ENCODE measurements at places on chromosomes 5 and 9. TPM values are rescaled to one million over a fixed set of nuclear protein-coding genes. Genes with fewer than 3 reads are reported as not detected.

Gene CRAT
- total RNA-seq: 33.4 TPM

Gene MYMK
- total RNA-seq: not detected

Gene TRIO
- total RNA-seq: 42.0 TPM

Gene PTGES
- 9.1 TPM for total RNA-seq

DNA sequence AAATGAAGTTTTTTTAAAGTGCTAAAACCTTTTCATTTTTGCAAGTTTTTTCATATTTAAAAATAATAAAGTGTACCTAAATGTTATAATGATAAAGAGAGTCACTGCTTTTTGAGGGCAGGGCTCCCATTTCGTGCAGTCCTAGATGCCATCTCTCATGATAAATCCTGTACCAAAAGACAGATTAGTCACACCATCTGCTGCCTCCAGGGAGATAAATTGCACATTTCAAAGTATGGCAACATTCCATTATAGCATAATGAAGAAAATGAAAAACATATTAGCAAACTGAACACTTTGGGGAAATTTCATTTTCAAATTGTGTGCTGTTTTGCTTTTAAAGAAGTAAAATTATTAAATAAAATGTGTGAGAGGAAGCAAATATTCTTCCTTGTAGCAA, 257.2 kb downstream of the KIAA0825 start:
- ATAC-seq: no peak

DNA sequence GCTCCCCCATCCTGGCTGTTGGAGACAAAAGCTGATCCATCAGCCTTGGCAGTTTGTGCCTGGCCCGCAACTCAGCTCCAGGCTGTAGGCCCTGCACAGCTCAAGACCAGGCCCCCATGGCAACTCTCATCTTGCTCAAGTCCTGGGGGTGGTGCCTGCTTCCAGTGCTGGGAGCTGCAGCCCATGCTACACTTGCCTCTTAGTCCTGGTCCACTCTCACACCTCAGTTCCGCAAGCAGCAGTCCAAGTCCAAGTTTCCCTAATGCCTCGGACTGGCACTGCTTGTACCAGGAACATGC, 14.2 kb downstream of the AHRR start:
- ATAC-seq: no peak

DNA sequence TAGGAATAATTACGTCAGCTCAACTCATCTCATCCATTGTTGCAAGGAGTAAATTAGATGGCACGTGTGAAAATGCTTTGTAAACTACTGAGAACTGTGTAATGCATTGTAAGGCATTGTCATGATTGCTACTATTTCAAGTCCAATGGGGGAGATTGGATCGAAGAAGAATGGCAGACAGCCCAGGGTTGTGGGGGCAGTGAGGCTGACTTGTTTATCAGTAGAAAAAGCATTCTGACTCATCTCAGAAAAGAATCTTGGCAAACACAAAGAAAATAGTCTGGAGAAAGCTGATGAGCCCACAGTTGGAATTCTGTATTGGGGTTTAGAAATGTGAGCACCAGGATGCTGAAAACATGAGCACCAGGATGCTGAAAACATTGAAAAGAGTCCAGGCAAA, 28.0 kb upstream of the DAP start:
- ATAC-seq: no peak

DNA sequence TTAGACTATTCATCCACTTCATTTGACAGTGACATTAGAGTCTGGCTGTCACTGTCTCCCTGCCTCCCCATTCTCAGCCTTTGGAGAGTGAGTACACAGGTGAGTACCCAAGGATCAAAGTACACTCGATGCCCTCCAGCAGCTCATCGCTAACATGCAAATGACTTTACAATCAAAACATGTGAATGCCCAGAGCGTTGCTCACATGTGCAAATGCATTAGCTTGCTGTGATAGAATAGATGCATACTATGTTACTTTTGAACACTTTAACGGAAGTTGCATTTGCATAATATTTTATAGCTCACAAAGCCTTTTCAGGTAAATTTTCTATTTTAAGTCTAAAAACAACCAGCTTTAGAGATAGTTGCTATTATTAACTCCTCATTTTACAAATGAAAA, 107.6 kb downstream of the SYK start:
- no peak for ATAC-seq

DNA sequence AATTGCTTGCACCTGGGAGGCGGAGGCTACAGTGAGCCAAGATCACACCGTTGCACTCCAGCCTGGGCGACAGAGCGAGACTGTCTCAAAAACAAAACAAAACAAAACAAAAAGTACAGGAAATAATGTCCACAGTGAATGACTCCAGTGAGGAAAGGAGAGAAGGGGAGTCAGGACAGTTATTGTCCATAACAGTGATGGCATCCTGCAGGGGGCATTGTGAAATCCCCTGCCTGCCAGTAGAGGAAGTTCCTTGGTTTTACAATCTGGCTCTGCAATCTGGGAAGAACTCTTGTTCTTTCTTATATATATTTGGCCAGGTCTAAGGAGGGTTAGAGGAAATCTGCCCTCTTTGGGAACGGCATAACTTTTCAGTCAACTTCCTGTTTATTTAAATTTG, 8.2 kb downstream of the SH3GL2 start:
- ATAC-seq: no peak

- ATAC-seq: no peak
Observed at GRCh38 chr9:93320591-93321219, 130.8 kb upstream of the FAM120A start.

DNA sequence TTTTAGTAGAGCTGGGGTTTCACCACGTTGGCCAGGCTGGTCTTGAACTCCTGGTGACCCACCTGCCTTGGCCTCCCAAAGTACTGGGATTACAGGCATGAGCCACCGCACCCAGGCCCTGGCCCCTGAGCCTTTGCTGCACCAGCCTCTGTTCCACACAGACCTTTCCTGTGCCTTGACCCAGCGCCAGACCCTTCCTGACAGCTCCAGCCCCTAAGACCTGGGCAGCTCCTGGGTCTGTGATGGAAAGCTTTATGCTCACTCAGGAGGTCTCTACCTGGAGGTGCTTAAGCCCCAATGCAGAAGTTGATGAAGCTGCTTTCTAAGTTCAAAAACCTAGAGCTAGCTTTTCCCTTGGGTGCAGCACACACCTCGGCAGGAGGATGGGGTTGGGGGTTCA, 58.8 kb upstream of the NEK6 start:
- ATAC-seq: no peak

DNA sequence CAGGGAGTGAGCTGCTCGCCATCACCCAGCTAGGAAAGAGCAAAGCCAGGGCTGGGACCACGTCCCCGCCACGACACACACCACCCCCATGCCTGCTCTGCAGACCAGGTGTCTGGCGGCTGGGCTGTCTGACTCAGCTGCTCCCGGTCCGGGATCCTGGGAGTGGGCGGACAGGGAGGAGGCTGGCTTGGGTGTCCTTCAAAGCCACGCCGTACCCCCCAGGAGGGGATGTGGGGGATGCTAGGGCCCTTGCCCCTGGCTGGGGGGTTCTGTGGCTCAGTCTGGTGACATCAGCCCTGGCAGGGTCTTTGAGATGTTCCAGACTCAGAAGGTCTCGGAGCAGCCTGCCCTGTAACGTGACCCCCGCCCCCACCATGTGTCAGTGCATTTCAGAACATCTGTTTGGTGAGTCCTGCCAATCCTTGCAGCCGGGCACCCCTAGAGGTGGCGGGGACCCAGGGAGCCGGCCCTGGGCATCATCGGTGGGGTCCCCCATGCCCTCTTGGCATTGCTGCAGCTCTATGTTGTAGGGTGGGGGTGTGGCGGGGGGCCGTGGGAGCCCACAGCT, 62.3 kb downstream of the HMCN2 start:
- no peak for ATAC-seq

DNA sequence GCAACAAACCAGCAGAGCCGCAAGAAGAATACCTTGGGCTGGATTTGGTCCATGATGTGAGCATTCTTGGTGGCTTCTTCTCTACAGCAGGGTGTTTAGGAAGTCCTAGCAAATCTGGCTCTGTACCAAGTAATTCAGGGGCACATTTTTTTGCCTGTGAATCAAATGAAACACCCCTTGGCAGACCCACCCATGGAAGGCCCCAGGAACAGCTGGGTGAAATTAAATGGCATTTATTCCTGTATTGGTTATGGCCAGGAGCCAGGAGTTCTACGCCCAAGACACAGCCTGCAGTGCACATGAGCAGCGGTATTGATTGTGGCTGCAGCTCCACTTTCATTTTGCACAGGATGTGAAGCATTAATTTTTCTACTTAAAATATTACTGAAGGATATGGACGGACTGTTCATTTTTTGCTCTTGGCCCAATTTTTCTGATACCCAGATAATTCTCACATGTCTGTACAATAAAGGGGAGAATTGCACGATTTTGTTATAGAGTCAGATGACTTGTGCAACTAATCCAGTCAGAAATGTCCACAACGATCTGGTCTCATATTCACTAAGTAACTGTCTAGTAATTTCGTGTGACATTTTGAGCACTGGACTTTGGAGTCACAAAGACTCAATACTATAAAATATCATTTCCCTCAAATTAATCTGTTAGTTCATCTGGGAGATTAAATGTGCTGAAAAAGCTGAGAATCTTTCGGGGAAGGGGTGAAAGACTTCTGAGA, 120.7 kb upstream of the APC start:
- ATAC-seq: no peak

DNA sequence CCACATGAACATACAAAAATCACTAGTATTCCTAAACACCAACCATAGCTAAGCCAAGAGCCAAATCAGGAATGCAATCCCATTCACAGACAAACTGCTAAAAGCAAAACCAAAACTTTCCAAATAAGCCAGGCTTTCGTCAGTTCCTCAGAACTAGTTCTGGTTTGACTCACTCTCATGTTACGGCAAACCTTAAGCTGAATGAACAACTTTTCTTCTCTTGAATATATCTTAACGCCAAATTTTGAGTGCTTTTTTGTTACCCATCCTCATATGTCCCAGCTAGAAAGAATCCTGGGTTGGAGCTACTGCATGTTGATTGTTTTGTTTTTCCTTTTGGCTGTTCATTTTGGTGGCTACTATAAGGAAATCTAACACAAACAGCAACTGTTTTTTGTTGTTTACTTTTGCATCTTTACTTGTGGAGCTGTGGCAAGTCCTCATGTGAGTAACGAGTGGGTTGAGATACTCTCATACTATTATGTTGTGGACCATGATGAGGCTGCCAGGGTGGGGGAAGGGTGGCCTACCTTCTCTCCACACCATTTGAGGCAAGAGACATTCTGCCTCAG, at the start of gene PDCD1LG2:
TSS of gene PDCD1LG2 (plus strand) at position 172 of the 572 bp plus-strand sequence. CDS start 12,016 bp downstream, outside the sequence.
- peak; percentile 53 for ATAC-seq

- no peak for ATAC-seq
Observed at GRCh38 chr5:179008667-179009066, 13.5 kb upstream of the GRM6 start.

DNA sequence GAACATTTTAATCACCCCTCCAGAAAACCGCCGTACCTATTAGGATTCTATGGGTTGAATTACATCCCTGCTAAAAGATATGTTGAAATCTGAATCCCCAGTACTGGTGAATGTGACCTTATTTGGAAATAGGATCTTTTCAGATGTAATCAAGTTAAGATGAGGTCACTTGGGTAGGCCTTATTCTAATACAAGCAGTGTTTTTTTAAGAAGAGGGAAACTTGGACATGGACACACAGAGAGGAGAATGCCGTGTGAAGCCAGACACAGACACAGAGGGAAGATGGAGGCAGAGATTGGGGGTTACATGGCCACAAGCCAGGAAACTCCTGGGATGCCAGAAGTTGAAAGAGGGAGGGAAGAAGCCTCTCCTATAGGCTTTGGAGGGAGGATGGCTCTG, 183.5 kb downstream of the GNA14 start:
- no peak for ATAC-seq

DNA sequence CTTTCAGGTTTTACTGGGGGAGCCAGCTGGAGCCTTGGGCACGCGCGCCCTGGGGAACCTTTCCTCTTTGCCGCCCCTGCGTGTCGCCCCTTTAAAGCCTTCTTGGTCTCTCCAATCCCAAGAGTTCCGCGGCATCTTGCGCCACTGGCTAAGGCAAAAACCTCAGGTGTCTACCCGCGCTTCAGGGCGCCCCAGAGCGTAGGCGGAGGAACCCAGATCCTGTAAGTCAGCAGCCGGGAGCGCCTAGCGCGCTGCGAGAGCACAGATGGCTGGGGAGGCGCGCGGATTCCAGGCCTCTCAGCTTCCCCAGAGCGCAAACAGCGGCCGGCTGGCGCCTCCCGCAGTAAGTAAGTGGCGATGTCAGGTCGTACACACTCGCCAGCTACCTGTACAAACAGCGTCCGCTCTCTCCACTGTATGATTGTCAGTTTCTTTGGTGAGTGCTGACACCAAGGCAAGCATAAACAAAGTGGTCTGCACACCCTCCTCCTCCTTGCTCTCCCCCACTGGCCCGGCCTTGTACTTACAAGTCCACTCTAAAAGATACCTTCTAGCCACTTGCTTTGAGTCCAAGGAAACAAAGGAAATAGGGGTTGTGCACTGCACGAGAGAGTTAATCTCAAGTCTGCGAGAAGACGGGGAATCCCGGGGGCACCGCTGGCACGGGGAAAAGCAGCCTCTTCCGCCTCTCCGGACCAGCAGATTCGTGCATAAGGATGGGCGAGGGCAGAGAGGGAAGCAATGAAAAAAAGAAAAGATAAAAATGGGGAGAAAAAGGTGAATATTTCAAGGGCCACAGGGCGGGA, 2.9 kb downstream of the HTR1A start:
- ATAC-seq: no peak

DNA sequence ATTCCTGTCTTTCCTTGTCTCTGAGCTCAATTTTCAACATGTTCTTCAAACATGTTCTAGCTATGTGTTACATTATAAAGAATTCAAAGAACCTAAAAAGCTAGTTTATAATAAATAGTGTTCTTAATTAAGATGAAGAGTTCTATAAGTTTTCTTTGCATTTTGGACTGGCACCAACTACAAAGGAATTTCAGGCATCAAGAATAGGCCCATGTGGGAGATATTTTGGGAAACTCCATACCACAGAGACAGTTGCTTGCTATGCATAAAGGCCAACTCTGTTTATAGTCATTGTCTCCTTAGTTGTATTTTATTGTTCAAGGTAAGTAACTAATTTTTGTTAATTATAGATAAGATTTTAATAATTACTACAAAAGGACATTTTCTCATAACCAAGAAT, 4.5 kb downstream of the SLF1 start:
- no peak for ATAC-seq

DNA sequence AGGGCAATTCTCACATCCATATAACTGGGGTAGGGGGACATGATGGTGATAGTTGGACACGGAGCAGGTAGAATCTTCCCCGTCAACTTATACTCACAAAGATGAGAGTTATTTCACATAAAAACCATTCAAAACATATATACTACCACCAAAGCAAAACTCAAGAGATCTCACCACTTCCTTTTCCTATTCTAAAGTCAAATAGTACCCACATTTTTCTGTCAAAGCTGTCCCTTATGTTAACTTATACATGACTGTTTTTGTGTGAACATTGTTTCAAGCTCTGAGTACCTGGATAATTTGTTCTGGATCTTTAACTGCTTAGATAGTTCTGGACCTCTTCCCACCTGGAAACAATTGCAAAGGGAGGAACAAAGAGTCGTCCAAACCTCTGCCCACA, 95.5 kb upstream of the MAN2A1 start:
- ATAC-seq: no peak

DNA sequence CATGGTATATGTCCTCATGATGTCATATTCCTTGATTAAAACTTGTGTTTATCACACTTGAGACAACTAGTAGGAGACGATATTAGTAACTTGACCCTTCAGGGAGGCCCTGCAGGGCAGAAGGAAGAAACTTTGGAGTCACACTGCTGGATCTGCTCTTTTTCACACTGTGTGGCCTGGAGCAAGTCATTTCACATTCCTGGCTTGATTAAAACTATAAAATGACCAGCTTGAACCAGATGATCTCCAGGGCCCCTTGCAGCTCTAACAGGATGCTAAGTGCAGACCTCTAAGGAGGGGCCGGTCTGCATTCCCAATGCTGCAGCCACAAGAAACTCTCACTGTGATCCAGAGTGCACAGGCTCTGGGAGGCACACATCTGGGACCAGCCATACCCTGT, 146.4 kb upstream of the ZNF366 start:
- no peak for ATAC-seq
